ENCODE measurements at places on chromosomes 2 and 18.

- no peak for DNase-seq
Observed at GRCh38 chr2:176088048-176088936, 4.2 kb upstream of the HOXD13 start.

GRCh38 chr2:160472839-160473251, 20.8 kb downstream of the RBMS1 start:
- DNase-seq, result no peak

DNA sequence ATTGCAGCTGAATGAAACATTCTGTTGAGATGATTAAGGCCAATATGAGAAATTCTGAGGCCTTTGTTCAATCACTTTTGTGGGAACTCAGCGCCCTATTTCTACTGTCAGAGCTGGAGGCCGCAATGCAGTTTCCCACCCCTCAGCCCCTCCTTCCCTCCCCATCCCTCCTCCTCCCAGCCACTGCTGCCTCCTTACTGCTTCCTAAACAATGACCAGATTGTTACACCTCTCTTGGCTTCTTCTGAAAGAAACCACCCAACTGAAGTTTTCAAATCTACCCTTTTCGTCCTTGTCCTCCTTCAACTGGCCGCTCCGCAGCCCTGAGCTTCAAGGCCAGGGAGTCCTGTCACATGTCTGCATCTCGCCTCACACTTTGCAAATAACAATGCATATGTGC, 36.7 kb upstream of the MAPK4 start:
- no peak for DNase-seq

DNA sequence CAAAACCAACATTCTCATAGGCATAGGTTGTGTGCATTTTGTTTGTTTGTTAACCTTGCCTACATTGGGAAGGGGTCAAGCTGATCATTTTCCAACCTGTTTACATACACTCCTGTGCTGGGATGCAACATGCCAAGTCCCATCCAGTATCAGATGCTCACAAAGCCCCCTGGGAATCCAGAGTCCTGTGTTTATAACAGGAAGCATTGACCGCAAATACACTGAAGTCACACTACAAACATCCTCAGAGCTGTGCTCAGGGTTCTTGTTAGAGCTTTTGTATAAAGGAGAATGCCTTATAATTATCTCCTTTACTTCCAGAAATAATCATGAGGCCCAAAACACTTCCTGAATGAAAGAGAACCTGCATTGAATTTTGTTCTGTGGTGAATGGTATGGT, 488.7 kb upstream of the TCF4 start:
- DNase-seq, result no peak

DNA sequence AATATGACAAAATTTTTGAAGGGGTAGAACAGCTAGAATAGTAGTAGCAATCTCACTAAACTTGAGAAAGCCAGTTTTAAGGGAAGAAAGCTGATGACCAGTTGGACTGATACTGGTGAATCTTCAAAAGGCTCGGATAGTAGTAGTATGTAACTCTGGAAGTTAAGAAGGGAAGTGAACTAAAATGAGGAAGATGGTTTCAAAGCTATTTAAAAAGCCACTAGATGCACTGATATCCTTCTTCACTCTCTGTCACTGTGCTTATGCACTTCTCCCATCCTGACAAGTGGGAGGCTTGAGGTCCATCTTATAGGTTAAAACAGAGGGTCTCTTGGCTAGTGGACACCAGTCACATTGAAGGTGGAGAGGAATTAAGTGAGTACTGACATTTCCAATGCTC, 141.1 kb downstream of the NCOA1 start:
- DNase-seq, result no peak

GRCh38 chr2:21392649-21393048, 268.9 kb downstream of the TDRD15 start:
- no peak for DNase-seq

DNA sequence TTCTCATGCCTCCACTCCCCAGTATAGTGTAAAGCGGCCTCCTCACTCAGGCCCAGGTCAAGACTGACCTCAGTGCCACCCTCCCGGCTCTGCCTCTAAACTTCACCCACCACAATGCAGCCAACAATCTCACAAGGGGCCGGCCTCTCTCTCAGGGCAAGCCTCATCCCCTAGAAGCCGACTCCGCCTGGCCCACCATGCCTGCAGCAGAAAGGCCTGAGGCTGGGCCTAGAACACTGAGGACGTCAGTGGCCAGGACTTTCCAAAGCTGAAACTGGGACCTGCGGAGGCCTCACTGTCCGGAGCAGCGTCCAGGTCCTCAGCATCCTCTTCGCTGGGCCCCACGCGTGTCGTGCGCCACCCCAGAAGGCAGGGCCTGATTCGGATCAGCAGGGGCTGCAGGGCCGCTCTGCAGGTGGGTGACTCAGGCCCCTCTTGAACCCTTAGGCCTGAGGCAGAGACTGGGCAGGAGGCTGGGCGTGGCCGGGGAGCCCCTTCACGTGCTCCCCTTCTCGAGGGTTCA, 52.9 kb downstream of the PKDCC start:
- DNase-seq, result no peak

- no peak for DNase-seq
Observed at GRCh38 chr2:138602166-138602460, 100.5 kb downstream of the SPOPL start.

GRCh38 chr2:16301961-16302360, 361.6 kb downstream of the MYCN start:
- no peak for DNase-seq

DNA sequence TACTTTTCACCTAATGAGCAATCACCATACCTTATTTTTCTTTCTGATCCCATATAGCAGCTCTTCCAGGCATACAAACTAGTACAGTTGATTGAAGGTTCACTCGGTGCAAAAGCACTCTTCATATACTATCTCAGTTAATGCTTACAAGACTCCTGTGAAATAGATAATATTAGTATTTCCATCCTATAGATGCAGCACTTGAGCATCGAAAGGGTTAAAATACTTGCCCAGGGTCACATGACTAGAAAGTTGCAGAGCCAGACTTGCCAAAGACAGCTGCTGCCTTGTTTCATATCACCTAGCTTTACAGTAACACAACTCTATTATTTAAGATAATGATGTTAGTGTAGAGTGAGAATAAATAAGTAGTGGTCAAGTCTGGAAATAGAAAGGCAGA, 466.0 kb upstream of the TNP1 start:
- DNase-seq, result no peak

DNA sequence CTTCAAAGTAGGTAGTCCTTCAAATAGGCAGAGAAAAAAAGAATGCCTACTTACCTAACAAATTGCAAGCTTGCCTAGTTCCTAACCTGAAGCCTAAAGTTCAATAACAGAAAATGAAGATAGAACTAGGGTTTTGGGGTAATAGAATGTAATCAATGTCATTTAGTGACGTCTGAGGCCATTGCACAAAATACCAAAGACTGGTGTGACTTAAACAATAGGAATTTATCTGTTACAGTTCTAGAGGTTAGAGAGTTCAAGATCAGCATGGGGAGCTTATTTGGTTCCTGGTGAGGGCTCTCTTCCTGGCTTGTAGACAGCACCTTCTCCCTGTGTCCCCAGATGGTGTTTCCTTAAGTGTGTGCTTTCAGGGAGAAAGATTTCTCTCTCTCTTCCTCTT, 4.7 kb upstream of the NPC1 start:
- DNase-seq, result no peak

DNA sequence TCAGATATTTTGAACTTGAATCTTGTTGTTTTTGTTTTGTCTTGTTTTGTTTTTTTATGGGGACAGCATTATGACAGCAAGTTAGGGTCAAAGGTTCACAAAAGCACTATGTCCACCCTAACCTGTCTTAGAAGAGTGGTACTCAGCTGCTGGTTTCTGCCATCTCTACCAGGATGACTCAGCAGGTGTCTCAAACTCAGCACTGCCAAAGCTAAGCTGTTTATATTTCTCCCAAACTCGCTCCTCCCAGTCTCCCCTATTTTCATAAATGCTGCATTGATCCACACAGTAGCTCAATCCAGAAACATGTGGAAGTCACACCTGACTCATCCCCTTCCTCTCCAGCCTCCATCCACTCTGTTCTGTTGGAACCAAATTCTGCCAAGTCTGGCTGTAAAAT, 134.9 kb downstream of the ZBTB7C start:
- no peak for DNase-seq

Measured in stimulated activated effector memory CD8-positive, alpha-beta T cell treated with anti-CD3 and anti-CD28 coated beads, Interleukin-12 subunit alpha, Interleukin-12 subunit beta, amount 100 ng/mL, for 72 hours (primary cell).